Bronchial epithelial cell (primary cell): ENCODE measurements at places on chromosomes 16 and 17. TPM values are rescaled to one million over a fixed set of nuclear protein-coding genes. Genes with fewer than 3 reads are reported as not detected.
A peak's percentile ranks its signal among the peaks of the same experiment; 100 is the strongest.

Gene HCRT
- total RNA-seq, result not detected in 2 replicates

DNA sequence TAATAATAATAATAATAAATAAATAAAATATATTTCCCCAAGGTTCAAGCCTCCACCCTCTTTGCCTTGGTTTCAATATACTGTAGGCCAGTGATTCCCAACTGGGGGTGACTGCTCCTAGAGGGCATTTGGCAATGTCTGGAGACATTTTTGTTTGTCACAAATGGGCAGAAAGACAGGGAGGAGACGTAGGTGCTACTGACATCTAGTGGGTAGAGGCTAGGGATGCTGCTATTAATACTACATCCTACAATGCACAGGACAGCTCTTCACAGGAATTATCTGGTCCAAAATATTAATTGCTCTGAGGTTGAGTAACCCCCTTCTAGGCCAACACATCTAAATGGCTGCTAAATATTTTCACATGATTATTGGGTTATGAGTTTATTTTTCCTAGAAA is 12.8 kb upstream of the PRR14 start:
- DNase-seq, result peak; percentile 56

GRCh38 chr16:54335230-54335629 is 48.6 kb upstream of the IRX3 start:
- DNase-seq, result no peak

DNA sequence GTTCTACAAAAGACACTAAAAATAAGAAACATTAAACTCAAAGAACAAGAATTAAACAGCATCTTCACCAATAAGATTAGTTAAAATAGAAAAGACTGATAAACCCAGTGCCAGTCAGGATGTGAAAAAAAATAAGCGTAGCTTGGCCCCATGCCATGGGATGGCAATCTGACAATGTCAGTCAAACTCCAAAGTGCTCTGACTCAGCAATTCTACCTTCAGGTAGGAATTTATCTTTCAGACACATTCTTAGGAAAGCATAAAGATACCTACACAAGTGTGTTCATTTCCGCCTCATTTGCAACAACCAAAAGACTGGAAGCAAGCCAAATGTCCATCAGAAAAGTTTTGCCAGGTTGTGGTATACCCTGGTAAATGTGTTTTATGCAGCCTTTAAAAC is 9.1 kb upstream of the MPO start:
- peak; percentile 26 for DNase-seq

DNA sequence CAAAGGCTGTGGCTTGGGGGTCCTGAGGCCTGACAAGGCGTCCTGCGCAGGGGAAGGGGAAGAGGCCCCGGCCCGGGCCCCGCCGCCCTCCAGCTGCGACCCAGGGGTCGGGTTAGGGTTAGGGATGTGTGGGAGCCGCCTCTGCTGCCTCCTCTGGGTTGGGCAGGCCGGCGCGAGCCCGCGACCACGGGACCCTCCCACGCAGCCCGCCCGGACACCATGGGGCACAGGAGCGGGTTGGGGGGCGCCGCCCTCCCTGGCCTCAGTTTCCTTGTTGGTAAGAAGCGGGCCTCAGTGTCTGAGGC is 386 bp downstream of the CIAO3 start:
- no peak for DNase-seq

- no peak for DNase-seq
Measured at GRCh38 chr17:66627985-66628384, 206.9 kb upstream of the CACNG5 start.

DNA sequence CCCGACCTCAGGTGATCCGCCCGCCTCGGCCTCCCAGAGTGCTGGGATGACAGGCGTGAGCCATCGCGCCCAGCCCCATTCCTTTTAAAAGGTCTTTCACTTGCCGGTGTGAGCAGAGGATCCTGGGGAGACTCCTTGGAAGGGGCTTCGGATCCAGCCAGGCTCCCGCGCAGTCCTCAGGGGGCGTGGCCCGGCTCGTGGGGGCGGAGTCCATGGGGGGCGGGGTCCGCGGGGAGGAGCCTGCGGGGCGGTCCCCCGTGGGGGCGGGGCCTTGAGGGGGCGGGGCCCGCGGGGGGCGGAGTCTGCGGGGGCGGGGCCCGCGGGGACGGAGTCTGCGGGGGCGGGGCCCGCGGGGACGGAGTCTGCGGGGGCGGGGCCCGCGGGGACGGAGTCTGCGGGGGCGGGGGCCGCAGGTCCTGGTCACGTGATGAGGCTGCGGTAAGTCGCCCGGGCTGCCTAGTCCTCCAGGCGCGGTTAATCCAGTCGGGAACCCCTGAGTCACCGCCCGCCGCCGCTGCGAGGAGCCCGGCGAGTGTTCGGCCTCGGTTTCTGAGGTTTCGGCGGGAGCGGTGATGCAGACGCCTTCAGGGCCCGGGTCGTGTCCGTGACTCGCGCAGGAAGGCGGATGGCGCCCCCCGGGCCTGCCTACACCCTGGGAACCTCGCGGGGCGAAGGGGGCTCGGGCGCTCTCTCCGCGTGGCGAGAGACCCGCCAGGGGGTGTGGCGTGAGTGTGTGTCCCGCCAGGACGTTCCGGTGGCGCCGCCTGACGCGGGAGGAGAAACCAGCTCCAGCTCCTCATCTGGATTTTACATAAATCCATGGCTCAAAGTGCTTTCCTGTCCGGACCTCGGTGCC is 23.6 kb upstream of the ABR start:
- DNase-seq, result peak; percentile 50

DNA sequence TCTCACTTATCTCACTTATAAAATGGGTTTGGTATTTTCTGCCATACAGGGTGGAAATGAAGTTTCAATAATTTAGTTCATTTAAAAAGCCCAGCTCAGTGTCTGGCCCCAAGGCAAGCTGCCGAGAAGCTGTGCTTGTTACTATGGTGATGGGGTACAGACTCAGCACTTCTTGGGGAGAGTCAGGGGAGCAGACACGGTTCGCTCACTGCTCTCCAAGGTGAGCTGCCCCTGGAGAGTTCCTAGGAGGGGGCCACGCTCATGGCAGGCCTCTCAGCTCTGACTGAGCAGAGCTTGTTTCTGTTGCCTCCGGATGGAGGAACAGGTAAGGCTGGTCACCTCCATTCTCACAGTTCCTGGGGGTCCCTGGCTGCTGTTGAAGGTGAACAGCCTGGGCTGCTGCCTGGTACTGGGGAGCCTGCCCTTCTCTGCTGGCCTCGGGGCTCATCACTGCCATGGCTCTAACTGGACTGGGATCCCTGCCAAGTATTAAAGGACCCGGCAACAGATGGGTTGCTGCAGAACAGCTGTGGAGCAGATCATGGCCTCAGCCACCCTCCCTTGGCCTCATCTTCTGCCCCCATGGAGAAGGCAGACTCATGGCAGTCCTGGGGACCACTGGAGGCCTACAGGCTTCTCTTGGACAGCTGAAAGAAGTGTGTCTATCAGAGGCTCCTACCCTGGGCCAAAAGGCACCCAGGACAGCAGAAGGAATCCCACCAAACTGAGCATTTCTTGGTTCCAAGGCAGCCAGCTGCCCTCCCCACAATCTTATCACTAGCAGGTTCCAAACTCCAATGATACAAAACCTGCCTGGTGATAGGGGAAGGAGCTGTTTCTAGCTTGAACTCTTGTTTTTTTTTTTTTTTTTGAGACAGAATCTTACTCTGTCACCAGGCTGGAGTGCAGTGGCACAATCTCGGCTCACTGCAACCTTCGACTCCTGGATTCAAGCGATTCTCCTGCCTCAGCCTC is 25.9 kb upstream of the SPATA32 start:
- DNase-seq, result no peak

DNA sequence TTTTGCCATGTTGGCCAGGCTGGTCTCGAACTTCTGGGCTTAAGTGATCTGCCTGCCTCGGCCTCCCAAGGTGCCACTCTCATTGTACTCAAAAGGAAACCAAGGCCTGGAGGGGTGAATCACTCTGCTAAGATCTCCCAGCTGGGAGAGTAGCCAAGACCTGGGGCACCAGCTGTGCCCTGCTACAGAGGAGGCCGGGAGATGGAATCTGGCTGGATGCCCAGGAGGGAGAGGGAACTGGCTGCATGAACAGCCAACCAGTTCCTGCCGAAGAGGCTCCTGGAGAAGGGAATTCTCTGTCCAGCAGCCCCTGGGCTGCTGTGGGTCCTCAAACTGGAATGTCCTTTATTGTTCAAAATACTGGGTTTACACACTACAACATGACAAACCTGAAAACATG is 238.7 kb upstream of the CIBAR2 start:
- DNase-seq, result peak; percentile 96

DNA sequence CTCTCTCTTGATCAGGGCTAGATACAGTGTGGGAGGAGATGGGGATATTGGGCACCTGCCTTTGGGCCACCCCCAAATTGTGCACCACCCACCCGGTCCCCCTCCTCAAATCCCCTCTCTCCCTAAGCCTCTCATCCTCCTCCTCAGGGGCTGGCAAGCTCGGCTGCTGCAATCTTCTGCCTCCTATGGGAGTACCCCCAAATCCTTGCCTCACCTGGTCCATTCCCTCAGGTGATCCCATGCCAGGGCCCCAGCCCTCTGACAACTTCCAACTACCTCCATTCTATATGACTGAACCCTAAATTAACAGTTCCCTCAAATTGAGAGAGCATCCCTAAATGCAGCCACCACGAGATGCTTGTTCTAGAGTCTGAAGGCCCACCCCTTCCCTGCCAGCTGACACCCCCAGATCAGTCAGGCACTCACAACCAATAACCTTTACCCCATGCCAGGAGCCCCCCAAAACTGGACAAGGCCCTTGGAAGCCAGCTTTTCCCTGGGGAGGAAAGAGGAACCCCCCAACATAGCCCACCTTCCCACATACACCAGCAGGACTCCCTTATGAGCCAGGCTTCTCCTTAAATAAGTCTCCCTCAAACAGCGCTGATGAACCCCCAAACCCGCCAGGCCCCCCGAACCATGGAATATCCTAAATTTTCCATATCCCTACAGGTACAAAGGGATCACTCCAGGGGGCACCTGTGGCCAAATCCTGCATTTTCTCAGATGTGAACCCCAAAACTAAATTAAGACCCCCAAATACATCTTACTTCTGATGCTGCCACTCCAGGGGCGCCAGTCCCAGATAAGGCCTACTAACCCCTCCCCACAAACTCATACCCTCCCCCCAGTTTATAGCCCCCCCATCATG is 3.2 kb downstream of the DLG4 start:
- no peak for DNase-seq
